Transverse colon (tissue), 4 donors: ENCODE measurements at places on chromosomes 12 and 14.

DNA sequence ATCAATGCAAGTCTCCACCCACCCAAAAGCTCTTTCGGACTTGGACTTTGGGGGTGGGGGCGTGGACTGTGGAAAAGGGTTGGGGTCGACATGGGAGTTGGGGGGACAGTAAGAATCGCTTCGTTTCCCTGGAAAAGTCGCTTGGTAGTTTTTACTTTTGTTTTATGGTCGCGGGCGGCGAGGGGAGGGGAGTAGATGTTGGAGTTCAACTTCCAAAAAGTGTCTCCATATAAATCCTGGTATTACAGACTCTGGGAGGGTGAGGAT lies 568 bp upstream of the BCL11B start:
- no peak for DNase-seq

GRCh38 chr14:64364907-64365306 lies 23.2 kb upstream of the MTHFD1 start:
- DNase-seq, result no peak

GRCh38 chr12:57229046-57229633 lies 371 bp upstream of the SHMT2 start:
- no peak for DNase-seq

DNA sequence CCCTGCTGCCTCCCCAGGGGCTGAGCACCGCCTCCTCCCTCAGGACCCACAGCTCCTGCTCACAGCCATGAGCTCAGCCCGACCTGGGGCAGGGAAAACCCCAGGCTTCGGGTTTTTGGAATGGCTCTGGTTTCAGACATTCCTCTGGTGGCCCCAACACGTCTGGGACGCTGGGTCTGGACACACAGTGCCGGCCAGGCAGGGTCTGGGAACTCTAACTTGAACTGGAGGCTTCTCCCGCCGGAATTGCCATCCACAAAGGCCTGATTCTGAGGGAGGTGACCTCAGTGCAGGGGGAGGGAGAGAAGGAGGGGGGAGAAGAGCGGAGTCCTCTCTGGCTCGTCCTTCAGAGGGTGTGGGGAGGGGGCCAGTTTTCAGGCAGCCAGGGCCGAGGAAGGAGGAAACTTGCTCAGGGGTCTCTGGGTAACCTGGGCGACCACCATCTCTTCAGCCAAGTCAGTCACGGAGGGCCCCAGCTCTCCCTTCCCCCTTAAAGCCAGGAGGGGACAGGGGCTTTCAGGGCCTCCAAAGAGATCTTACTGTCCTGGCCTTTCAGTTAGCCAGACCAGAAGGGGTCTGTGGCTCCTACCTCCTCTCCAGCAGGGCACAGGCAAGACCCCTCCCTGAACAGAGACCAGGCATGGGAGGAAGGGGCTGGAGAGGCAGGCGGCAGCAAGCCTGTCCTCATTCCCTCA lies 19.4 kb downstream of the NCKAP5L start:
- DNase-seq, result no peak

- DNase-seq, result peak; percentile 20
These were observed 615.1 kb downstream of the NRXN3 start for GRCh38 chr14:78785265-78785664.

DNA sequence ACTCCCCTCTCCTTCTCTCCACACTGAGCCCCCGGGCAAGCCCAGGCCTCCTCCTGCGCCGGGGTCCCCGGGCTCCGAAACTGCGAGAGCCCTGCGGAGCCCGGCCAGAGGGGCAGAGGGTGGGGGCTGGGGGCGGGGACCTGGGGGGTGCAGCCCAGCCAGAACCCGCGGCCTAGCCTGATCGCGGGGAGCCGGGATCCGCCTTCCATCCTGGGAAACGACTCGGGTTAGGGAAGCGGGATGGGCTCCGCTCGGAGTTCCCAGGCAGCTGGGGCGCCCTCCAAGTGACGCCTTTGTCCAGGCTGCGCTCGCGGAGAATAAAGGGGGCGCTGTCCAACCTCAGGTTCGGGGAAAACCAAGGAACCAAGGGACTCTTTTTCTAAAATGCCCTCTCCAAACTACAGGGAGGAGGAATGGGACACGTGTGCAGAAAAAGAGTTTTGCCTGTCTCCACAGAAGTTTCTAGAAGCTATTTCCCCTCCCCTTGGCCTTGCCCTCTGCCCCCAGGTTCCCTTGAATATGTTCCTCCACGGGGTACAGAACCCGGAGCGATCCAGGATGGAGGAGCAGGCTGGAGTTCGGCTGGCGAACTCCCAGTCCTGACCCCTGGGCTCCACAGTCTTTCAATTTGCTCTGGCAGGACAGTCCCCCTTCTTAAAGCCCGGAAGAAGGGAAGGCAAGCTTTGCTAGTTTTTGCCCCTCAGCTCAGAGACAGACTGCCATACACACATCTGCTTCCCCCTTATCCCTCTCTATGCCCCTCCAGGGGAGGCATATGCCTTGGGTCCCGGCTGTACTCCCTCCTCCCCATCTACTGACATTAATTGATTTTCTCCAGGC lies 13.9 kb downstream of the NKX2-1 start:
- DNase-seq, result no peak

DNA sequence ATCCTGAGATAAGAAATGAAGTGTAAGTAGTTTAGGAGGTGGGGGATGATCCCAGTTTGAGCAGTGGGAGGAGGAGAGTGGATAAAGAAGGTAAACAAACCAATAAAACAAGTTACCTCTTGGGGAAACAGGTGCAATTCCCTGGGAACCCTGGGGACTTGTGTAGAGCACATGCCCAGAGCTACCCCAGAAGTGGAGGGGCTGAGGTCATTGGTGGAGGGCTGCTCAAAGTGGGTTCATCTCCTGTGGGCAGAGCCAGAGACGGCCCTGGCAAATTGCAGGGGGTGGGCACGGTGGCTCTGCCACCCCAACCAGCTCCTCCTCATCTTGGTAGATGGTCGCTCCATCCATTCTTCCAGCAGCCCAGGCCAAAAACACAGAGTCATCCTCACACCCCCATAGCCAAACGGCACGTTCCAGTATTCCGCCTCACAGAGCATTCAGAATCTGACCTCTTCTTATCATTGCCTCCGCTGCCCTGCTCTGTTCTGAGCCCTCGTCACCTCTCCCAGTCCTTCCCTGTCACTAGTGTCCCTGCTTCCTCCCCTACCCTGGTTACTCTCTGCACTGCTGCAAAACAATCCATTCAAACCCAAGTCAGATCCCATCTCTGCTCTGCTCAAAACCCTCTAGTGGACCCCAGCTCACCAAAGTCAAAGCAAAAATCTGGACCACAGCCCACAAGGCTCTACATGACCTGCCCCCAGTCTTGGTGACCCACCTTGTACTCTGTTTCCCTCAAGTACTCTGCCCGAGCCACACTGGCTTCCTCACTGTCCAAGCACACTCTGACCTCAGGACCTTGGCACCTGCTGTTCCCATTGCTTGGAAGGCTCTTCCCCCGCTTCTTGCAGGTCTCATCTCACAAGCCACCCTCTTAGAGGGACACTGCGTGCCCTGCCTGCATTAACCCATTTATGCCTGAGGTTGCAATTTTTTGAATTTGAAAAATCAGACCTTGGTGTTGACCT lies 5.5 kb downstream of the CYP46A1 start:
- no peak for DNase-seq

DNA sequence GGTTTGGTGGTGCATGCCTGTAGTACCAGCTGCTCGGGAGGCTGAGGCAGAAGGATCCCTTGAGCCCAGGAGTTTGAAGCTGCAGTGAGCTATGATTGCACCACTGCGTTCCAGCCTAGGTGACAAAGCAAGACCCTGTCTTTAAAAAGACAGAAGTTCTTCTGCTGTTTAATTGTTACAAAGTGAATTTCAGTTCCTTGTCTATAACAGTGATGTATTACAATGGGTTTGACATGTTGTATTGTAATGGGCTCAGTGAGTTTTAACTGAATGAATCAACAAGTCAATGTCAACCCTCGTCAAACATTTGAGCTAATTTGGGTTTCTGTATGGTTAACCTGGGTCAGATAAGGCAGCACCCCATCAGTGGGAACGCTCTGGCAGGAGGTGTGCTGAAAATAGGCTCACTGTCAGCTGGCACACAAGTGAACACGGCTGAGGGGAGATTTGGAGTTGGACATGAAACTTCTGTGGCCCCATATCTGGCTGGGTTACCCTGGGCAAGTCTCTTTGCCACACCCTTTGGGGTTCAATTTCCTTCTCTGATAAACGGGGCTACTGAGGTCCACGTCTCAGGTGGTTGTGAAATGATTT lies 14.0 kb upstream of the TRPV4 start:
- no peak for DNase-seq

- DNase-seq, result no peak
These were observed 64.6 kb downstream of the RAD52 start for GRCh38 chr12:884746-885414.

GRCh38 chr12:96141216-96141912 lies 52.8 kb upstream of the ELK3 start:
- DNase-seq, result no peak

GRCh38 chr12:65164774-65165173 lies 4.6 kb upstream of the LEMD3 start:
- no peak for DNase-seq

GRCh38 chr12:9870286-9870866 lies 1.2 kb upstream of the CLEC2B start:
- no peak for DNase-seq

DNA sequence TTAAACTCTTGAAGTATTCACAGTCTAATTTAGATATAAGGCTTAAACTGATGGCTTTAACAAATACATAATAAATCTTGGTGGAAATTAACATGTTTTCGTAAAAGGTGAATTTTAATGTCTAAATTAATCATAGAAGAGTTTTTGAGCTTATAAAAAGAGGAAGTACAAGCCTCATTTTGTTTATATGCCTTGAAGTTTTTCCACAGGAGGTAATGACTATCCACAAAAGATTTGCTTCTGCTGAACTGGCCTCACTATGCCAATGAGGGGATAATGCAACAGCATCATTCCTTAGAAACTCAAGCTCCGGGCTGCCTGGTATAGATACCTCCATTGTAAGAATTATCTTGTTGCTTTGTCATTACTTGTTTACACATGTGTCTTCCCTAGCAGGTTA lies 175.6 kb downstream of the DUSP6 start:
- DNase-seq, result no peak

- no peak for DNase-seq
These were observed 34.7 kb upstream of the YY1 start for GRCh38 chr14:100203962-100204834.

- DNase-seq, result no peak
These were observed 19.1 kb downstream of the DACT1 start for GRCh38 chr14:58656671-58657411.

- no peak for DNase-seq
These were observed 547 bp upstream of the OR4K15 start for GRCh38 chr14:19974844-19975243.

DNA sequence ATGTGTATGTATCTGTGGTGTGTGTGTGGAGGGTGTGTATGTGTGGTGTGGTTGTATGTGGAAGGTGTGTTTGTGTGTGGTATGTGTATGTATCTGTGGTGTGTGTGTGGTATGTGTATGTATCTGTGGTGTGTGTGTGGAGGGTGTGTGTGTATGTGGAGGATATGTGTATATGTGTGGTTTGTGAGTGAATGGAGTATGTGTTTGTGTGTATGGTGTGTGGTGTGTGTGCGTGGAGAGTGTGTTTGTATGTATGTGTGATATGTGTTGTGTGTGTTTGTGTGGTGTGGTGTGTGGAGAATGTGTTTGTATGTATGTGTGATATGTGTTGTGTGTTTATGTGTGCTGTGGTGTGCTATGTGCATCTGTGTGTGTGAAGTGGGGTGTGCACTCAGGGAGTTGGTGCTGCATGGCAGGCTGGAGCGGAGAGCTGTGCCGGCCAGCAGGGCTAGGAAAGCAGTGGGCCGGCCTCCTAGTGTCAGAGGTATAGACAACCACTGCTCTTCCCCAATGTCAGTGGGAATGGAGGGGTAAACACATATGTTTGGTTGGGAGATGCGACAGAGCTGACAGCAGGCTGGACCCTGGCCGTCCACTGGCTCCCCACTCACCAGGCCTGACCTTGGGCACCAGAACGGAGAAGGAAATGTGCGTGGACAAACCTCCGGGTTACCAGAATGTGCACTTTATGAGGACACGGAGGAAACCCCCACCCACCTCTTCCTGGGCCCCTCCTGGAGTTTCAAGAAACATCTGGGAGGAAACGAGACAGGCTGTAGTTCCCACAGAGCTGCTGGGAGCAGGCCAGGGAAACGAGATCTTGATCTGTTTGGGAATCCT lies 60.7 kb downstream of the CLMN start:
- DNase-seq, result no peak

DNA sequence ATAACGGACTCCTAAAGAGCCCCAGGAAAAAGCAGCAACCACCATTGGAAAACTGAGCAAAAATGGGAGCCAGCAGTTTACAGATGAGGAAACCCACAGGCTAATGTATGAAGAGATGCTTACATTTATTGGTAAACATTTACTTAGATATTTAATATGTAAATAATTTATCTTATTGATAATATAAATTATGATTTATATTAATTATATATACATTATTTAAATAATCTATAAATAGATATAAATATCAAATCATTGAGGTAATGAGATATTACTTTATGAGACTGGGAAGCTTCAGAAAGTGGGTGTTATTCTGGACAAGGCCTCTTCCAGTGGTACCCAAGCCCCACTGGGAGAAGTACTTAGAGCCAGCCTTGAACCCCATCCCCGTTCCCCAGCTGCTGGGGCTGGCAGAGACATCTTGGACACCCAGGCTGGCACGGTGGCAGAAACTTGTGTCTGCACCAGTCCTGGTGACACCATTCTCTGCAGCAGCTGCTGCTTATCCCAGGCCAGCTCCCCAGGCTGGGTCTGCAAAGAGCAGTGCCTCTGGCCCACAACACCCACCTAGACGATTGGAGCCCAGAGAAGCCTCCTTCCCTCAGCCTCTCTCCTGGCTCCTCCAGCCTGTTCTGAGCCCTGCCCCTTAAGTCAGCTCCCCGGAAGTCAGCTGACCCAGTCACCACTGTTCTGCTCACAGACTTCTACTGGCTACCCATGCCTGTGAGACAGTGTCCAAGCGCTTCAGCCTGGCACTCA lies 25.9 kb downstream of the ISCA2 start:
- no peak for DNase-seq

GRCh38 chr14:59900556-59900955 lies 19.4 kb upstream of the LRRC9 start:
- no peak for DNase-seq

- DNase-seq, result no peak
These were observed 19.7 kb upstream of the CD9 start for GRCh38 chr12:6180268-6181051.
